T-helper 2 cell (primary cell): ENCODE measurements at places on chromosomes 2 and 18.

DNA sequence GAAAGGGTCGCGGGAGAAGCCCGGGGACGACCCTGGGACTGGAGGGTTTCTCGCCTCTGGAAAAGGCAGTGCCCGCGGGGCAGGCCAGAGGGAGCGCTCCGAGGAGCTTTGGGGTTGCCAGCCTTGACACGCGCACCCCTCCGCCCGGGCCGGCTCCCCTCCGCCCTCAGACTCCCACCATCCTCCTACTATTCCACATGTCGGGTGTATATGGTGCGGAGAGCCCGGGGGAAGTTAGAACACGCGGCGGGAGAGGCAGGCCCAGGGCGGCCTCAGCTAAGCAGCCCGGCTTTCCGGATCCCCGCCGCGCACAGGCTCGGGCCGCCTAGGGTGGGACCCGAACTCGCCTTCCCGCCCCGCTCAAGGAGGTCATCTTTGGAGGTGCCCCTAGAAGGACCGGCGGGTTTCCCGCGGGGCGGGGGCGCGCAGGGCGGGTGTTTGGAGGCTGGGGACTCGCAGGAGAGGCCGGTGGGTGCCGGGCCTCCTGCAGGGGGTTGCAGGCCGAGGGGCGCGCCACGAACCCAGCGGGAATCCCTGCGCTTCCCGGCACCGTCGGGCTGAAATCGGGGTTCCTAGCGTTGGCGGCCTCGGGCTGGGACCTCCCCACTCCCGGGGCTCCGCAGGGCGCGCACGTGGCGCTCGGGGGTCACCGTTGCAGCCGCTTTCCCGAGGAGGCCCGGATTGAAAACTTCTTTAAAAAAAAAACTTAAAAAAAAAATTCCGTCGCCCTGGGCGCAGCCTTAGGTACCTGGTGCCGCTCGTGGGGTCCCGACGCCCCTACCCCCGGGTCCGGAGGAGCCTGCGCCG, 3.7 kb downstream of the NFATC1 start:
- DNase-seq = peak; percentile 17

DNA sequence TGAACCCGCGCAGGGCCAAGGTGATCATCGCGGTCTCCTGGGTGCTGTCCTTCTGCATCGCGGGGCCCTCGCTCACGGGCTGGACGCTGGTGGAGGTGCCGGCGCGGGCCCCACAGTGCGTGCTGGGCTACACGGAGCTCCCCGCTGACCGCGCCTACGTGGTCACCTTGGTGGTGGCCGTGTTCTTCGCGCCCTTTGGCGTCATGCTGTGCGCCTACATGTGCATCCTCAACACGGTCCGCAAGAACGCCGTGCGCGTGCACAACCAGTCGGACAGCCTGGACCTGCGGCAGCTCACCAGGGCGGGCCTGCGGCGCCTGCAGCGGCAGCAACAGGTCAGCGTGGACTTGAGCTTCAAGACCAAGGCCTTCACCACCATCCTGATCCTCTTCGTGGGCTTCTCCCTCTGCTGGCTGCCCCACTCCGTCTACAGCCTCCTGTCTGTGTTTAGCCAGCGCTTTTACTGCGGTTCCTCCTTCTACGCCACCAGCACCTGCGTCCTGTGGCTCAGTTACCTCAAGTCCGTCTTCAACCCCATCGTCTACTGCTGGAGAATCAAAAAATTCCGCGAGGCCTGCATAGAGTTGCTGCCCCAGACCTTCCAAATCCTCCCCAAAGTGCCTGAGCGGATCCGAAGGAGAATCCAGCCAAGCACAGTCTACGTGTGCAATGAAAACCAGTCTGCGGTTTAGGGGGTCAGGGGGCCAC, 897 bp downstream of the GPR45 start:
- DNase-seq = no peak

GRCh38 chr2:157898591-157898996, 22.5 kb upstream of the ACVR1 start:
- DNase-seq = no peak

GRCh38 chr18:52462853-52463252, 122.9 kb downstream of the DCC start:
- no peak for DNase-seq

DNA sequence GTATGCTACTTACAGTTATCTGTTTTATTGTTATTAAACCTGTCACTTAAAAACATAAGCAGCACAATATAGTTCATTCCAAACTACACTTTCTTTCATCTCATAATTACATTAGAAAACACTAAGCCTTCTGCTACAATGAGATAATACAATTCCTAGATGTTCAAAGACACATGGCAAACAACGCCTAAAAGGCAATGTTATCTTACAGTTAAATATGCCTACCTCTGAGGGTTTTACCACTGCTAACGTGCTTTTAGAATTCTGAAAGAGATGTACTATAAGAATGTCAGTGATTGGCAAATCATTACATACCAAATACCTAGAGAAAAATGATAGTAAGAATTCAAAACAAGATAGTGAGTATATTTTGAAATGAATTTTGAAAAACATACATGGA, 46.8 kb upstream of the SPOPL start:
- no peak for DNase-seq

DNA sequence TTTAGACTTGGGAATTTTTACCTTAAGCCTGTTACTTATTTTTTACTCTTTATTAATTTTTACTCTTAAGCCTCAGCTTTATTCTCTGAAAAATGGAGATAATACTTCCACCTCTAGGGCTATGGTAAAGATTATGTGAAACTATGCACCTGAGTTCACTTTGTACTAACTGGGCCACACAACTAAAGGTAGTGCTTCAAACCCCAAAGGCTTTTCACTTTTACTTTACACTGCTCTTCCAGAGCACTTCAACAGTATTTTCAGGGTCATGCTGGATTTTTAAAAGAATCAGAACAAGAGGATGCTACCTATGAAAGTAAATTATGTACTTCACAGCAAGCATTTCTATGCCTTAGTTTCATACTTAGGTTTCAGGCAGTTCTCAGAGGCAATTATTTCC, 27.8 kb downstream of the MEX3C start:
- no peak for DNase-seq

DNA sequence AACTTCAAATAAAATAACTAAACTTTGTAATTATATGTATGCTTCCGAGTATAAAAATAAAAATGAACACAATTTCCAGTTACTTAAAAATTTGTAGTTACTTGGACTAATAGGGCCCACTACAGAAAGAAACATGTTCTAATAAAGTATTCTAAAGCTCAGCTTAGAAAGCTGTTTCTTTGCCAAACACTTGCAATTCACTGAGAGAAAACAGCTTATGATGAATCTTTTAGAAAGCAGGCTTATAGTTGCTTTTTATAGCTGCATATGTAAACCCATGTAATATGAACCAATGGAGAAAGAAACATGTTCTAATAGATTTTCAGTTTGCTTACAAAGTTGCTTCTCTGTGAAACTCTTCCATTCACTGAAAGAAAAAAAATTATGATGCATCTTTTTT, 766.0 kb downstream of the LRP1B start:
- no peak for DNase-seq

DNA sequence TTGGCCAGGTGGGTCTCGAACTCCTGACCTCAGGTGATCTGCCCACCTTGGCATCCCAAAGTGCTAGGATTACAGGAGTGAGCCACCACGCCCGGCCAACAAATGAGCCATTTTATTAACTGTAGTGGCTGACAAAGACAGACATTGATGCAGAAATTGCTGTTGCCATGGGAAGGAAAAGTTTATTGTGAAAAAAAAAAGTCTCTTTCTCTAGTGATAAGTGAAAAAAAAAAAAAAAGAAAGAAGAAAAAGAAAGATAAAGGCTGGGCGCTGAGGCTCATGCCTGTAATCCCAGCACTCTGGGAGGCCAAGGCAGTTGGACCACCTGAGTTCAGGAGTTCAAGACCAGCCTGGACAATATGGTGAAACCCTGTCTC, 39.8 kb upstream of the RAB1A start:
- no peak for DNase-seq

DNA sequence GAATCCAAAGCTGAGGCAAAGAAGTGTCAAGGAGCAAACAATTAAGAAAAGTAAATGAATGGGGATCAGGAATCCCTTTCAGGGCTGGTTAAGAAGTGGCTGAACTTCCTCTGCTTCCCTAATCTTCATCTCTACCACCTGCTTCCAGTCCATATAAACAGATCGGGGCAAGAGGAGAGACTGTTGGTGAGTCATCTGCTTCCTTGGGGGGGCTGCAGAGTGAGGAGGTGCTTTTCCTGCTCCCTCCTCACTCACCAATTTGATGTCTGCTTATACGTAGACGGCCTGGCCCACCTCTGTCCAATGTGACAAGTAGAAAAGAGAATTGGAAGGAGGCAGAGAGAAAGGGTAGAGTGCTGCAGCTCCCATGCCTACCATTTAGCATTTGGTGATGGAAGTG, 68.4 kb downstream of the NAB1 start:
- DNase-seq = no peak

DNA sequence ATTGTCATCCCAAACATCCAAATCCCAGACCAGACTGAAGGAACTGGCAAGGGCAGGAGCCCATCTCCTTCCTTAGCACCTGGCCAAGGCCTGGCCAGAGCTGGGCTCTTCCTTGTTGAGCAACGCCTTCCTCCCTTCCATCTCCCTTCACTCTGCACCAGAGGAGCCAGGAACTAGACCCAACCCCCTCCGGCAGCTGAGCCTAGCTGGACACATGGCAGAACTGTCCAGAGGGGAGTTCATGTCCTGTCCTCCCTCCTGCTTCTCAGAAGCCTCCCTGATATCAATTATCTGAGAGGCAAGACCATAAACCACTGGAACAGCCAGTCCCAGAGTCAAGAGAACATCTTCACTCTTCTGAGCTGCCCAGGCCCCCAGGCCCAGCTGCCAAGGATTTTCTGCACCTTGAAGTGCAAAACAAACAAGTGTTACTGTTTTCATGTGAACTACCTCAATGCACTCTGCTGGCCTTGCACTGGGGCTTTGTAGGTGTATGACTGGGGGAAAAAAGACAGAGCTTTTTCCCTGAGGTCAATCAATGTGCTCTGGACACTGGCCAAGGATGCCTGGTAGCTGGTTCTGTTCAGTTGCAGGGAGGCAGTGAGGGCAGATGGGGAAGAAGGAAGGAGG, 107.6 kb upstream of the MSH6 start:
- DNase-seq = no peak

- no peak for DNase-seq
Observed at GRCh38 chr18:60754413-60755009, 381.9 kb upstream of the MC4R start.

DNA sequence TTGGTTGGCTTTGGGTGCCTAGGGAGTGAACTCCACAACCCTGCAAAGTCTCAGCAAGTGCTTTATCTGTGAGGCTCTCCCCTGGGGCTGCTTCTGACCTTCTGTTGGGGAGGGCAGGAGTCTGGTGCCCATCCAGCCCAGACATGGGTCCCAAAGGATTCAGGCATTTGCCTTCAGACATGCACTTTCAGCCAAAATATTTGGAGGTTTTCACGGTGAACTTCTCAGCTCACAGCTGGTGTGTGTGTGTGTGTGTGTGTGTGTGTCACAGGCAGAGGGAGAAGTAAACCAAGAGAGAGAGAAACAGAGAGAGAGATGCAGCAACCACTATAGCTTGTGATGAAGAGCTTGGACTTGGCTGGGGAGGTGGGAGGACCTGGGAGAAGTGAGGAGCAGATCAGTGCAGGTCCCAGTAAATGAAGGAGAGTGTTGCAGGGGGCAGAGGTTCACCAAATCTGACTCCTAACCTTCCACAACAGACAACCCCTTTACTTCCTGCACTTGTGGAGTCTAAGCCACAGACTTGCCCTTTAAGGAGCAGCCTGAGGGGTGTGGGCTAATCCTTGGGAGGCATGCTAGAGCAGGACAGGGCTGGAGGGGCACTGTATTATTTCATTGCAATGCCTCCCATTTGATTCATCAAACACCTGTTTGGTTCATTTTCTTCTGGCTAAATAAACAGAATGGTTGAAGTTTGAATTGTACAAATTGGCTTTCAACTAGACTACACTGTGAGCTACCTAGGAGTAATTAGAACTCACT, 14.1 kb downstream of the SLC9A4 start:
- DNase-seq = no peak

DNA sequence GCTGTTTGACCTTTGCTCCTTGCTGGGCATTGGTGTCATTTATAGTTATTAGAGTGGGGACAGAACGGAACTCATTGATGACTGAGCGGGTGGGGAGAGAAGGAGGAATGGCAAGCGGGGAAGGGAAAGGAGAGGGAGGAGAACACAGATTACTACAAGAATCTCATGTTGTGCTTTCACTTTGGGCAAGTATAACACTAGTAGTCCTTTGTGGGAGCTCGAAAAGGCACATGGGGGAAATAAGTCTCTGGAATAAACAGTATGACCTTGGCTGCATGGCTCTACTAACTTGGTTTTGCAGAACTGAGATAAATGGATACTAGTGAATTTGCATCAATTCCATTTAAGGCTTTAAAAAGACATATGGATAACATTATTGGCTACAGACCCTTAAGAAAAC, 161.7 kb upstream of the NABP1 start:
- DNase-seq = no peak

- no peak for DNase-seq
Observed at GRCh38 chr18:77528872-77529271, 279.2 kb downstream of the GALR1 start.

GRCh38 chr2:191905336-191905735, 58.4 kb upstream of the CAVIN2 start:
- no peak for DNase-seq

- DNase-seq = no peak
Observed at GRCh38 chr2:37569986-37570679, 101.3 kb downstream of the CDC42EP3 start.

DNA sequence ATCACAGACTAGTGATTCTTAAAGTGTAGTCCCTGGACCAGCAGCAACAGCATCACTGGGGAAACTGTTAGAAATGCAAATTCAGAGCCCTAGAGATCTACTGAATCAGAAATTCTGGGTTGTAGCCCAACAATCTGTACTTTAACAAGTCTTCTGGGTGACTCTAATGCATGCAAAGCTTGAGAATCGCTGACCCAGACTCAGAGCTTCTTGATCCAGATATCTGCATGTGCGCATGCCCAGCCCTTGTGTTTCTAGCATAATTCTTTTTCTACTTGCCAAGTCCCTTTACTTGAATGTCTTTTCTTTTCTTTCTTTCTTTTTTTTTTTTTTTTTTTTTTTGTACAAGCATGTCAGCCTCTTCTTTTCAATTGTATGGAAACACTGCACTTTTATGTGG, 60.4 kb downstream of the FIGN start:
- DNase-seq = no peak

GRCh38 chr2:10818984-10819383, 6.4 kb upstream of the PDIA6 start:
- no peak for DNase-seq

DNA sequence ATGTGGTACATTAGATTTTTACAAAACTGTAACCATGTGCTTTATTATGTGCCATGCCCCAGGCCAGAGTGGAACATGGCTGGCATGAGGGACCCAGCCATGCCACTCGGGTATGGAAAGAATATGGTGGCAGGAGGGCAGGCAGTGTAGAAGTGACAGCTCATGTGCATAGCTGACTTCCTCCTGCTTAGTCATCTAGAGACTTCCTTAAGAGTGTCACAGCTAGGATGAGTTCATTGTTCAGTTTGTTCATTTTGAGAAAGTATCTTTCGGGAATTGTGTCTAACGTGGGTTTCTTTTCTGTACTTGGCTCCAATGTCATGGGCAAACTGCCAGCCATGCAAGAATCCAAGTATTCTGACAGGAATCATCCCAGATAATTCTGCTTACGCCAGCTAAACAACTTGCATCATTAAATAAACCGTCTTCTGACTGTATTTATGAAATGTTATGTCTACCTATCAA, 94.3 kb upstream of the ITGB6 start:
- no peak for DNase-seq

- no peak for DNase-seq
Observed at GRCh38 chr2:160905862-160906261, 254.4 kb upstream of the TANK start.

- DNase-seq = no peak
Observed at GRCh38 chr2:170503563-170503962, 211.6 kb upstream of the SP5 start.

GRCh38 chr2:177675350-177675821, 282.8 kb downstream of the AGPS start:
- DNase-seq = no peak
